Right lung (tissue), 10 donors: ENCODE measurements at places on chromosomes 11 and 22. TPM values are rescaled to one million over a fixed set of nuclear protein-coding genes. Genes with fewer than 3 reads are reported as not detected.

GRCh38 chr22:19240813-19241592 is 50.5 kb downstream of the CLTCL1 start:
- DNase-seq, result no peak

DNA sequence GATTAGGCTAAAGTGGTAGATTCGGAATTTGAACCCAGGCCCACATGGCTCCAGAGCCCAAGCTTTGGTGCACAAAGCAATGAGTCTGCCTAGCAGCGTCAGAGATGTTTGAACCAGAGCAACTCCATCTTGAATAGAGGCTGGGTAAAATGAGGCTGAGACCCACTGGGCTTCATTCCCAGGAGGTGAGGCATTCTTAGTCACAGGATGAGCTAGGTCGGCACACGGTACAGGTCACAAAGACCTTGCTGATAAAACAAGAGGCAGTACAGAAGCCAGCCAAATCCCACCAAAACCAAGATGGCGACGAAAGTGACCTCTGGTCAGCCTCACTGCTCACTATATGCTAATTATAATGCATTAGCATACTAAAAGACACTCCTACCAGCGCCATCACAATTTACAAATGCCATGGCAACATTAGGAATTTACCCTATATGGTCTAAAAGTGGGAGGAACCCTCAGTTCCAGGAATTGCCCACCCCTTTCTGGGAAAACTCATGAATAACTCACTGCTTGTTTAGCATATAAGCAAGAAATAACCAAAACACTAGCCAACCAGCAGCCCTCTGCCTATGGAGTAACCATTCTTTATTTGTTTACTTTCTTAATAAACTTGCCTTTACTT is 40.3 kb upstream of the DAGLA start:
- DNase-seq, result no peak

- DNase-seq, result no peak
These were observed 66.0 kb upstream of the NNMT start for GRCh38 chr11:114230031-114230704.

- peak; percentile 13 for DNase-seq
These were observed 870 bp upstream of the CTTN start for GRCh38 chr11:70397336-70397982.

DNA sequence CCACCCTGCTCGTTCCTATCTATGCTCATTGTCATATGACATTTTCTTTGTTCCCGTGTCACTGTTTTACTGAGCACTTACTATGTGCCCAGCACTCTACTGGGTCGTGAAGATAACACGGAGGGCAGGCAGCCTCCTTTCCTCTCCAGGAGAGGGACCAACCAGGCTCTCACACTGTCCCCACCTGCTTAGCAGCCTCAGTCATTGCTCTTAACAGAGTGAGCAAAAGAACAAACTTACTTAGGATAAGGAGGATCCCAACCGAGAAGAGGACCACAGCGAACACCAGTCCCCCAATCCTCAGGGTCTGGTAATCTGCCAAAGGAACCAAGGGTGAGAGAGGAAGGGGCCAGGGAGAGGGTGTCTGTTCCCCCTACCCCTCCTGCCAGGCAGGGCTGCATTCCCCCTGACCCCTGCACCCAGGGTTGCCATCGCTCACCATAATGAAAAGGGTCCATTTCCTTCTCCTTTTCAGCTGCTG is 17.0 kb upstream of the FXYD2 start:
- DNase-seq, result no peak

- DNase-seq, result no peak
These were observed 4.0 kb downstream of the SPON1 start for GRCh38 chr11:13966486-13966885.

DNA sequence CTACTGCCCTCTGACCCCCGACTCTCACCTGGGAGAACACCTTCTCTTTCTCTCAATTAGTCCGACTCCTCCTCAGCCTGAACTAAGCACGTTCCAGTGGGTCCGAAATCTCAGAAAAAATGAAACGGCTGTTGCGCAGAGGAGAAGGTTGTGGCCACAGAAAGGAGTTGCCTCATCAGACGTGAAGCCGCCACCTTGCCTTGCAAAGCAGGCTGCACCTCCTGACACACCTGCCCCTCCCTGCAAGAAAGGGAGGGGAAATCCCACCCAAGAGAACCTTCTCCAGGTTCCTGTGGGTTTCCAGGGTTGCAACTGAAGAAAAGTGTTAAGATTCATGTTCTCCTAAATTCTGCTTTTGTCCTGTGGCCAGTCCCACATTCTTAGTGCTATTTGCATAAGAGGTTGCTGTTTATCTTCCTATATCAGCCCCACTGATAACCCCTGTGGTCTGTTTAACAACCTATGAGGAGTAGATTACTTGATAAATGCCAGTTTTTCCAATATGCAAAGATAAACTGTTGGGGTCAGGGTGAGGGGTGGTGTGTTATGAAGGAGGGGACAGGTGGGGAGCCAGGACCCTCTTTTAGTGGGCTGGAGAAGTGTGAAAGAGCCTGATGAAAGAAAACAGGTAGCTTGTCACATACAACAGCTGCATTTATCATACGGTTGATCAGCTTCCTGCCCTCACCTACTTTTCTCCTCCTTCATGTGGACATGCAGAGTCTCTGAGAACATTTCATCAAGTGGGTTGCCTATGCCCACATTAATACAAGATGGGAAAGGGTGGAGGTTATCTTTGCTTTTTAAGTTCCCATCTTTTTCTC is 18.2 kb downstream of the ZBTB16 start:
- DNase-seq, result no peak

OR11H1 gene
- polyA plus RNA-seq, result not detected

DNA sequence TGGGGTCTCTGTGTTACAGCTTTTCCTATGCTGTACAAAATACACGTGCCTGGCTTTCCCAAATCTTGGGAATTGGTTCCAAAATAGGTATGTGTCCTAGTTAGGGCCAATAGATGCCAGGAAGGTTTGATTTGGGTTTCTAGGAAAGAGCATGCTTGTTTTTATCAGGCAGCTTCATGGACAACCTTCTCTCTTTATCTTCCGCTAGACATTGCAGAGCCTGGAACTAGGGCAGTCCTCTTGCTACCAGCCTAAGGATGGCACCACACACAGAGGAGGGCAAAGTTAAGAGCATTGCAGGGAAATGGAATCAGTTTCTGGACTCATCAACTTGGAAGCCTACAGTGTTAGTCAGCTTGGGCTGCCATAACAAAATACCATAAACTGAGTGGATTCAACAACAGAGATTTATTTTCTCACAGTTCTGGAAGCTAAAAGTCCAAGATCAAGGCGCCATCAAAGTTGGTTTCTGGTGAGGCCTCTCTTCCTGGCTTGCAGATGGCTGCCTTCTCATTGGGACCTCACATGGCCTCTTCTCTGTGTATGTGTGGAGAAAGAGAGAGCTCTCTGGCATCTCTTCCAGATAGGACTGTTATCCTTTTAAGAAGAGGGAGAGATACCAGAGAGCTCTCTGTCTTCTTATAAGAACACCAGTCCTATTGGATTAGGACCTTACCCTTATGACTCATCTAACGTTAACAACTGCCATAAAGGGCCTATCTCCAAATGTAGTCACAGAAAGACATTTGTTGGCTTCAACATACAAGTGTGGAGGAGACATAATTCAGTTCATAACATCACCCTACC is 27.3 kb upstream of the CREB3L1 start:
- no peak for DNase-seq

GRCh38 chr11:124872741-124873140 is 7.5 kb downstream of the ROBO3 start:
- DNase-seq, result no peak

GRCh38 chr11:74086242-74086884 is 77.5 kb upstream of the UCP3 start:
- DNase-seq, result no peak

GRCh38 chr11:38900211-38900610 is 2302.2 kb upstream of the RAG2 start:
- DNase-seq, result peak; percentile 75

- peak; percentile 78 for DNase-seq
These were observed 68.7 kb upstream of the RRM1 start for GRCh38 chr11:4025967-4026324.

DNA sequence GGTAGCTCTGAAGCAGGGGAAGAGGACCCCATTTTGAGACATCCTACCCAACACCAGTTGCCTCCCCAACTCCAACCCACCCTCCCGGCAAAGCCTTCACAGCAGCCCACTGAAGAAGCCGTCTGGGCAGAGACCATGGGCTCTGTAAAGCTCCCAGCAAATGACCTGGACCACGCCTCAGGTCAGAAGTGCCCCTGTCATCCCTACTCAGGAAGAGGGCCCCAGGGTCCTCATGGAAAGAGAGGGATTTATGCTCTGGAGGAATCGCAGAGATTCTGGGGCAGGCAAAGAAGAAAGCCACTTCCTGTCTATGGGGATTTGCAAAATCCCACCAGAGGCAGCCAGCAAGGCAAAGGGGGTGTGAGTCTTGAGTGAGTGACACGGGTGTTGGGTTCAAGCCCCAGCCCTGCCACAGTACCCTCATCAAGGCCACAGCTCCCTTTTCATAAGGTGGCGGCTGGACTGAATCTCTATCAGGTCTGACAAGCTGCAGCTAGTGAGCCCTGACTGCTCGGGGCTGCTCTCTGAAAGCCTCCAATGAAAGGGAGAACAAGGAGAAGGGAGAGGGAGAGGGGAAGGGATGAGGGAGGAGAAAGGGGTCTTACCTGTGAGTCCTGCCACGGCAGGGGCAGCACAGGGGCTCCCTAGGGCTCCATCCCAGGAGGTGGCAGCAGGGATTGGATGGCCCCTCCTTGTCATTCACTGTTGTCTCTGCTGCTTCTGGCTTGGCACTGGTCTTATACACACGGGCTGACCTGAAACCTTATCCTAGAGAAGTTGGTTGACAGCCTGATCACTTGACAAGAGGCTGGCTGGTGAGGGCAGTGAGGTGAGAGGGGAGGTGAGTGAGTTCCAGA is at the start of gene UCP3:
UCP3 (minus strand) TSS at position 713 of the 857 bp plus-strand sequence. CDS start 2,043 bp downstream, outside the sequence.
- no peak for DNase-seq
